Ovary (tissue), 10 donors: ENCODE measurements at places on chromosomes 12 and 14. TPM values are rescaled to one million over a fixed set of nuclear protein-coding genes. Genes with fewer than 3 reads are reported as not detected.

Gene RAPGEF3
- polyA plus RNA-seq, result 16.9 TPM

Gene RNASE3
- not detected for polyA plus RNA-seq

GRCh38 chr14:29348504-29348903 lies 579.1 kb downstream of the PRKD1 start:
- H3K4me3 ChIP-seq, result no peak overlapping the region
- no peaks in the 10 kb centered on the region for H3K4me1 ChIP-seq
- no peak overlapping the region for H3K27ac ChIP-seq
- H3K36me3 ChIP-seq, result no peaks in the 10 kb centered on the region
- DNase-seq, result no peak

DNA sequence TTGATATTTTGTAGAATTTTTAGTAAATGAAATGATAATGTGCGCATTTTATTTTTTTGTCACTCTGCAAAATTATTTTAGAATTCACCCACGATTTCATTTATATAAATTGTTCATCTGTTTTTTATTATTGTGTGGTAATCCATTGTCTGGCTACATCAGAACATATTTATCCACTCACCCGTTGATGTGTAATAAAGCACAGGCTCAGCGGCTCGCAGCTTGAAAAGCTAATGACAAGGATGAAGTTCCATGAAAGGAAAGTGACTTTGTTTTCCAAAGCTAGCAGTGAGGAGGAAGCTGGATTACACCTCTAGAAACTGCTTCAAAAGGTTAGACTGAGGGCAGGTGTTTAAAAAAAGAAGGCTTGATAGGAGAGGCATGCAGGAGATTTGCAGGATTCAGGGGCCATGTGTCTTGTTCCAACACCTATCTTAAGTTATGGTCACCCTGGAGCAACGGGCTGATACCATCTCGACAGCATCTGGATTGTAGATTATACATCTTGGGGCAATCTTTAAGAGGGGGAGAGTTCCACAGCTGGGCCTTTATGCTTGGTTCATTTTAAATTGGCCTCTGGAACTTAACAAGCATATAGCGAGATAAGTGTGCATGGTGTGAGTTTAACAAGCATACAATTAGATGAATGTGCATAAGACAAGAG lies 194.1 kb downstream of the TMTC3 start:
- H3K27me3 ChIP-seq, result no peaks in the 10 kb centered on the region
- H3K27ac ChIP-seq, result no peak overlapping the region
- peaks cover 1% of the 10 kb centered on the region for H3K4me1 ChIP-seq

- no peaks in the 10 kb centered on the region for H3K27me3 ChIP-seq
- no peaks in the 10 kb centered on the region for H3K36me3 ChIP-seq
- peaks cover 14% of the 10 kb centered on the region for H3K4me1 ChIP-seq
- no peak overlapping the region for H3K27ac ChIP-seq
- DNase-seq, result no peak
Measured at GRCh38 chr14:102929241-102930137, 7.0 kb downstream of the AMN start.

GRCh38 chr12:86293682-86294240 lies 37.6 kb upstream of the MGAT4C start:
- no peak overlapping the region for H3K4me3 ChIP-seq
- no peaks in the 10 kb centered on the region for H3K36me3 ChIP-seq
- no peak for DNase-seq
- H3K4me1 ChIP-seq, result no peaks in the 10 kb centered on the region

GRCh38 chr14:100576091-100577085 lies 10.8 kb downstream of the BEGAIN start:
- DNase-seq, result peak; percentile 11
- H3K4me3 ChIP-seq, result no peak overlapping the region
- H3K27me3 ChIP-seq, result no peaks in the 10 kb centered on the region
- no peaks in the 10 kb centered on the region for H3K36me3 ChIP-seq
- peaks cover 6% of the 10 kb centered on the region for H3K4me1 ChIP-seq
- H3K27ac ChIP-seq, result no peak overlapping the region

DNA sequence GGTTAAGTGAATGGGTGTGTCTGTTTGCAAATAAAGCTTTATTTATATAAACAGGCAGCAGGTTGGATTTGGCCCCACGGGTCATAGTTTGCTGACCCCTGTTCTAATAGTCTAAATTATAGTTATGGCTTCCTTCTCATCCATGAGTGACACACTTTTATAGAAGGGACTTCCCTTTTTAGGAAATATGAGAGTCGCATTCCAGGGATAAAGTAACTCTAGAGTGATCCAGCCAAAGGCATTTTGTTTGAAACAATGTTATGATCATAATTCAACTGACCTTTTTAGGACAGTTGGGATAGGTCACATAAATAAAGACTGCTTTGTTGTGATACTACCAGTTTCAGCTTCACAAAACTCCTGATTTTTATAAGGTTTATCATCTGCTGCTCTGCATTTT lies 87.9 kb downstream of the ALX1 start:
- no peaks in the 10 kb centered on the region for H3K36me3 ChIP-seq
- H3K27ac ChIP-seq, result no peak overlapping the region
- no peak overlapping the region for H3K4me3 ChIP-seq
- peaks cover 2% of the 10 kb centered on the region for H3K27me3 ChIP-seq
- DNase-seq, result no peak
- no peaks in the 10 kb centered on the region for H3K4me1 ChIP-seq
